Central memory CD8-positive, alpha-beta T cell (primary cell): ENCODE measurements at places on chromosomes 2 and 18.
A peak's percentile ranks its signal among the peaks of the same experiment; 100 is the strongest.

- DNase-seq, result no peak
These were observed 480.1 kb upstream of the TCF4 start for GRCh38 chr18:56067969-56068671.

DNA sequence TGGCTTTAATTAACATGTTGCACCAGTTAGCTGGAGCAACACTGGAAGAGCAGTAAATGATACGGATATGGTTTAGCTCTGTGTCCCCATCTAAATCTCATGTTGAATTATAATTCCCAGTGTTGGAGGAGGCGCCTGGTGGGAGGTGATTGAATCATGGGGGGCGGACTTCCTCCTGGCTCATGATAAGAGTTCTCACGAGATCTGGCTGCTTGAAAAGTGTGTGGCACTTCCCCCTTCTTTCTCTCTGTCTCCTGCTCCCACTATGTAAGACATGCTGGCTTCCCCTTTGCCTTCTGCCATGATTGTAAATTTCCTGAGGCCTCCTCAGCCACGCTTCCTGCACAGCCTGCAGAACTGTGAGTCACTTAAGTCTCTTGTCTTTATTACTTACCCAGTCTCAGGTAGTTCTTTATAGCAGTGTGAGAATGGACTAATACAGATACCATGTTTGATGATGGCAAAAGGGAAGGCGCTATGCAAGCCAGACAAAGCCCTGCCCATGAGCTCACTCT, 963.6 kb downstream of the SOCS6 start:
- no peak for DNase-seq

DNA sequence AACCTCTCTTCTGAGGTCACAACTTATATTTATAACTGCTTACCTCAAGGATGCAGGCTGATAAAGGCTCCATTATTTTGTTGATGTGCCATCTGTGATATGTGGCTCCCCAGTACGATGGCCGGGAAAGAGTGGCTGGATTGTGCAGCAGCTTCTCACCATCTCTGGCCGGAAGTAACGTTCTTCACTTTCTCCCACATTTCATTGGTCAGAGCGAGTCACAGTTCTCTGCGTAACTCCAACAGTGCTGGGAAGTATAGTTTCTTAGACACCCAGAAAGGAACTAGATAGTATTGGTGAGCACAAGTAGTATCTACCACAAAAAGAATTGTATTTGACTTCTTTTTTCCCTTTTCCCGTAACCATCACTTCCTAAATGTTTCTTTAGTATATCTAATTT, 28.7 kb downstream of the ZSWIM2 start:
- no peak for DNase-seq

DNA sequence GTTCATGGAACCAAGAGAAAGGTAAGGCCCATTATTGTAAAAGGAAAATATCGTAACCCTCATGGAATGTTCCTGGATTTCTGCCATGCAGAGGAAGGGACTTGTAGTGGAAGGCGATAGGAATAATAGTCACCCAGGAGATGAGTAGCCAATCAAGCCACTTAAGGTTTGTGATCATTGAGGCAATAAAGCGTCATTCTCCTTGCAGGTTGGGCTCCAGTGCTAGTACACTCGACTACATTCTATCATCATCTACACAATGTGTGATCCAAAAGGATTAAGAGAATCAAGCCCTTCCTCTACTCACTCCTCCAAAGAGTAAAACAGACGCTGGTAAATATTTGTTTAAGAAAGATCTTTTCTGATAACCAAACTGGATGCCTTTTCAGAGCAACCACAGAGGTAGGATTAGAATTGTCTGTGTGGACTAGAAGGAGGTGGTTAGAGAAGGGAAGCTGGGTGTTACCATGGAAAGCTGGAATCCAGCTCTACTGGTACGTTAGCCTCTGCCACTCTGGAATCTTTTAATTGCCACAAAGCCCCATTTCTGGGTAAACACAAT, 245.7 kb downstream of the IKZF2 start:
- no peak for DNase-seq

GRCh38 chr2:135257383-135258090, 205.4 kb downstream of the RAB3GAP1 start:
- no peak for DNase-seq

DNA sequence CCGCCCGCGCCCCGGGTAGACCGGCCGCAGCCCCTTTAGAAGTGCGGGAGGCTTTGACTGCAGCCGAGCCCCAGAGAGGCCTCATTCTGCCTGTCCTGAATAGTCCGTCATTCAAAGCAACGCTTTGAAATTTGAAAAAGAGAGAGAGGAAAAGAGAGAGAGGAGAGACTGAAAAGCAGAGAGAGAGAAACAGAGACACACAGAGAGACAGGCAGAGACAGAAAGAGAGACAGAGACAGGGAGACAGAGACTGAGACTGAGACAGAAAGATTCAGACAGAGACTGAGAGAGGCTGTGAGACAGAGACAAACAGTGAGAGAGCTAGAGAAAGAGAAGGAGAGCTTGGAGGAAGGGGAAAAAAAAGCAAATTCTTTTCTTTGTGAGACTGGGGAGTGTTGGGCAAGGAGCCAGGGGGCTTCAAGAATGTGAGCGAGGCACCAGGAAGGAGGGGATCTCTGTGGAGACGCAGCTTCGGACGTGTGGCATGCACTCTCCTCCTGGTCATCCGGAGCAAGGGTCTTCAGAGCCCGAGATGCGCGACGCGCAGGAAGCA, 73.1 kb downstream of the MYCN start:
- no peak for DNase-seq

DNA sequence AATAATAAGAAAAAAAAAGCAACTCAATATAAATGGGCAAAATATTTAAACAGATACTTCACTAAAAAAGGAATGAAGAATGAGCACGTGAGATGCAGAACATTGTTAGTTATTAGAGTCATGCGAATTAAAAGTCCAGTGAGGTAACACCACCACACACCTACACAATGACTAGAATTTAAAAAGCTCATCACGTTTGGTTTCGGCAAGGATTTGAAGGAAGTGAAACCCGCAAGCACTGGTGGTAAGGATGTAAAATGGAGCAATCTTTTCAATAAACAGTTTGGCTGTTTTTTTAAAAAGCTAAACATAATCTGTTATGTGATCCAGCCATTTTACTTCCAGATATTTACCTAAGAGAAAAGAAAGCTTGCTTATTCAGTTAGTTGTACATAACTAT, 1181.6 kb upstream of the CELF4 start:
- DNase-seq, result no peak

DNA sequence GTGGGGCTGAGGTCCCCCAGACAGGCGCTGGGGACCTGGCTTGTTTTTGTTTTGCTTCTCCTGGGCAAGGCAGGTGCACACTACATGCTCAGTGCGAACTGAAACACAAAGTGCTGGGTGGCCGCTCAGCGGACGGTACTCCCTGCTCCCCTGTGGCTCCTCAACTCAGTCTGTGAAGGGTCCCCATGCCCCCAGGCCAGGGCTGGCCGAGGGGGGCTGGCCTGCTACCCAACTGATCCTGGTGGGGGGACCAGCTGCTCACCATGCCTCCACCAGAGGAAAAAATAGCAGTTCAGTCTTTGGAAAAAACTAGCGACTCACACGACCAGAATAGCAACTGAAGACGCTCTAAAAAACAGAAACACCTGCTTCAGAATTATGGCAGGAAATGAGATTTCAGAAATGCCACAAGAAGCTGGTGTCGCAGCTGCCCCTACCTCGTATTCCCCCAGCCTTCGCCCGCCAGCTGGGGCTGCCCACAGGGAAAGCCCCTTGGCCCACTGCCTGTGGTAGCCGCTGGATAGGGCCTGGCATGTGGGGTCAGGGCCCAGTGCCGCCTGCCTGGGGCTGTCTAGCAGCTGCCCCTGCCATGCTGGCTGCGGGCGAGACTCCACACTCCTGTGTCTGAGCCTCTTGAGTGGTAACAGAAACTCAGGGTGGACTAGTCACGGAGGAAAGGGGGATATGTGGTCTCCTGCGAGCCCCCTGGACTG, 43.7 kb downstream of the MEX3C start:
- DNase-seq, result peak; percentile 38

DNA sequence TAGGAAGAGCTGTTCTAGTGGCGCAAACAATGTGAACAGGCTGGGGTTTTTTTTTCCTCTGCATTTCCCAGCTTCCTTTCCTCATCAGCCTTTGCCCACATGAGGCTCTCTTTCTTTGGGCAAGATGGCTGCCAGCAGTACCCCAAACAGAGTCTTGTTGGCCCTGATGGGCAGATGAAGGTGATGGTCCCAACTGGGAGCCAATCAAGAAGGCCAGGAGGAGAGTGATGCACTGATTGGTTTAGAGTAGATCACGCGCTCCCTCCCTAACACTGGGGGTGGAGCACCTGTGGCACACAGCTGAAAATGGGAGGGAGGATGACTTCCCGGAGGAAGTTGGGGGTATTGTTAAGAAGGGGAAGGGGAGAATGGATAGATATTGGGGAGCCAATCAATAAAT, 96.3 kb upstream of the FZD7 start:
- no peak for DNase-seq

- no peak for DNase-seq
These were observed 306.0 kb upstream of the EPC2 start for GRCh38 chr2:148338541-148338940.

GRCh38 chr2:77008853-77009252, 513.3 kb downstream of the LRRTM4 start:
- DNase-seq, result no peak

- DNase-seq, result no peak
These were observed 29.1 kb downstream of the DYM start for GRCh38 chr18:49431165-49431962.

GRCh38 chr2:40404517-40404916, 47.4 kb downstream of the SLC8A1 start:
- no peak for DNase-seq

- DNase-seq, result no peak
These were observed 15.0 kb downstream of the TOGARAM2 start for GRCh38 chr2:28995765-28996750.

GRCh38 chr2:204917089-204917701, 371.9 kb downstream of the PARD3B start:
- no peak for DNase-seq

DNA sequence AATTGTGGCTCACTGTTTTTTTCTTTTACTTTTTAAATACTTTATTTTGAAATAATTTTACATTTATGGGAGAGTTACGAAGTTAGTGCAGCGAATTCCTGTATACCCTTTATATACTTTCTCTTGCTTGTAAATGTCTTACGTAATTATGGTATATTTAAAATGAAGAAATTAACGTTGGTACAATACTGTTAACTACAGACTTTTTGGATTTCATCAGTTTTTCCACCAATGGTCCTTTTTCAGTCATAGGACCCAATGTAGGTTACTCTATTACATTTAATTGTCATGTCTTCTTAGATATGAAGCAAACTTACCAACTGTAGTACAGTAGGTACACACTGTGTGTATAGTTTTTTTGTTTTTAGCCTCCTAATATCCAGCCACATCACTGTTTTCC, 76.3 kb downstream of the BOLA3 start:
- DNase-seq, result no peak

GRCh38 chr2:181673173-181673572, 7.1 kb downstream of the NEUROD1 start:
- no peak for DNase-seq

DNA sequence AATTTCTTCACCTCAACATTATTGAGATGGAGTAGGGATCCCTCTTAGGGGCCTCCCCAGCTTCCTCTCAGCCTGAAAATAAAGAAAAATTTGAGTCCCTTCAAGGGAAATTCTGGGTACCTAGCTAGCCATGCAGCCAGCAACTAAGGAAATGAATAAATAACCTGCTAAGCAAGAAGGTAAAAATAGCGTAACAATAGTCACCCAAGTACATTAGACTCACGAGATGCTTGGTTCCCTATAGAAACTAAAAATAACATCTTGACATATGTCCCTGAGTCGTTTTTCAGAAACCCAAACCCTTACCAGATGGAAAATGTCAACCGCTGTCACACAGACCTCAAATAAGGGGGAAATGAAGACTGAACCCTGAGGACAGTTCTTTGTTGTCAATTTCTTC, 51.9 kb downstream of the CACNB4 start:
- no peak for DNase-seq

- no peak for DNase-seq
These were observed 58.8 kb downstream of the PRKRA start for GRCh38 chr2:178392215-178392614.

- no peak for DNase-seq
These were observed 81.1 kb downstream of the LRRFIP1 start for GRCh38 chr2:237708491-237708890.

GRCh38 chr2:125254010-125254409, 1228.9 kb downstream of the CNTNAP5 start:
- DNase-seq, result no peak

GRCh38 chr2:223815186-223815883, 22.0 kb downstream of the AP1S3 start:
- no peak for DNase-seq

GRCh38 chr18:49849331-49850217, 36.2 kb upstream of the ACAA2 start:
- no peak for DNase-seq

DNA sequence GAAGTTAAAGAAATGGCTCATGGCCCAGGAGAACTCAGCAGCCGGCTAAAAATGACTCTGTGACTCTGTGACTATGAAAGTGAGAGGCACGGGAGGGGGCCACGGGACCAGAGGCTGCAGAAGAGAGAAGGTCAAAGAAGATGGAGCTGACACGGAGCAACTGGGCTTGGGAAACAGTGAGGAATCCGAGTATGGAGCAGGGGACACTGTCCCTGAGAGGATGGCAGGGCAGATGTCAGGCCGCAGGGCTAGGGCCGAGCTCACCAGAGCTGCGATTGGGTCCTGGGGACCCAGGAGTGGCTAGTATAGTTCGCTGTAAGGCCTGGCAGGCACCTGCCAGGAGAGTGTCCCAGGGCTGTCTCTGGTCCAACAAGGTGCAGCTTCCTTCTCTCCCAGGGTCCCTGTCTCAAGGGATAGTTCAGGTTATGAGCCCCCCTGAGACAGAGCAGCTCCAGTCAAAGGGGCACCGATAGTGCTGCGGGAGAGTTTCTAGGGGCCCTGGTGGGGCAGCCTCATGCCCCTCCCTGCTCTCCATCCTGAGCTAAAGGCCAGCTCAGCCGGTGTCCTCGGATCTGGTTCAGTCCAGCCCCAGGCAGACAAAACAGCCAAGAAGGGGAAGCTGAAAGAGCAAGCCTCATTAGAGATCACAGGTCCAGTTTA, 42.7 kb downstream of the CIB4 start:
- DNase-seq, result peak; percentile 1

DNA sequence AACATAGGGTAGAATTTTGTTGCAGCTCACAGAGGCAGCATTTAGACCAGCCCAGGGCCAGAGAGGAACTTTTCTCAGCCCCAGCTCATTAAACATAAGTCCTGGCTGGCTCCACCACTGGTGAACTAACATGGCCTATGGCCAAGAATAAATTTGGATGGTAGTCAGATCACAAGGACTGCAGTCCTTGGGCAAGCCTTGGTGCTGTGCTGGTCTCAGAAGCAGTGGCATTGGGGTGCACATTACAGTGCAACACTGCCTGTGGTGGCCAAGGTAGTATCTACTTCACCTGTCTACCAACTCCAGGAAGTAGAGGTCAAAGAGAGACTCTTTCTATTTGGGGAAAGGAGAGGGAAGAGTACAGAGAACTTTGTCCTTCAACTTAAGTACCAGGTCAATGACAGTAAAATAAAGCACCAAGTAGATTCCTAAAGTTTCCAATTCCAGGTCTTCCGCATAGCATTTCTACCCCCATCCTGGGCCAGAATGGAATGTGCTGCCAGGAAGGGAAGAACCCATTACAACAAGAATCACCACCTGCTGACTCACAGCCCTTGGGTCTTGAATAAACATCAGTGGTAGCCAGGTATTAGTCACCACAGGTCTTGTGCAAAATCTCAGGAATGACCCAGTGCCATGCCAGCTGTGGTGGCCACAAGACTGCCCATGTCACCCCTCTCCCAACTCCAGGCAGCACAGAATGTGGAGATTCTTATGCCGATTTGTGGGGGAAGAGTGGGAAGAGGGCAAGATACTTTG, 155.4 kb upstream of the FSIP2 start:
- no peak for DNase-seq

- DNase-seq, result no peak
These were observed 265.6 kb downstream of the ANAPC1 start for GRCh38 chr2:111618226-111618977.
